ENCODE measurements at places on chromosomes 1 and 21. TPM values are rescaled to one million over a fixed set of nuclear protein-coding genes. Genes with fewer than 3 reads are reported as not detected.

- no peak for DNase-seq
Measured at GRCh38 chr1:202689082-202689481, 21.2 kb downstream of the SYT2 start.

DNA sequence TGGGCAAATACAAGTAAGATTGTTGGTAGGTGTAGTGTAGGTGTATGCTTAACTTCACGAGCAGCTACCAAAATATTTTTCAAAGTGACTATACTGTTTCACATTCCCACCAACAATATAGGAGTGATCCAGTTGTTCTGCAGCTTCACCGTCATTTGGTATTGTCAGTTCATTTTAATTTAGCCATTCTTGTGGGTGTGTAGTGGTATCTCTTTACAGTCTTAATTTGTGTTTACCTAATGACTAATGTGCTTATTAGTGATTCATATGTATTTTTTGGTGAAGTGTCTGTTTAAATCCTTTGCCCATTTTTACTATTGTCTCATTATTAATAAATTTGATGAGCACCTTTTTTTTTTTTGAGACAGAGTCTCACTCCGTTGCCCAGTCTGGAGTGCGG, 35.4 kb downstream of the RCSD1 start:
- DNase-seq, result no peak

DNA sequence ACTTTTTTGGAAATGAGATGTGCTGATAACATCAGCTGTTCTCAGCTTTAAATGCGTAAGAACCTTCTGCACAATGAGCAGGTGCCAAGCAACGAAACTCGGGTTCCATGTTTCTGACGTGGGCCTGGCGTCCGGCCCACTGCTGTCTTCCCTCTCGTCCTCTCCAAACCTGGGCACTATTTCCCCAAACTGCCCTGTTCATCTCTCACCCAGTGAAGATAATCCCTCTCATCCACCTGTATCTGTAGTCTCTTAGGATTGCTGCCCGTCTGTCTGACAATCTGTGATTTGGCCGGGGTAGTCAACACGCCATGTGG, 50.1 kb upstream of the CNTN2 start:
- DNase-seq, result no peak

CGN gene
- 0.22 TPM for total RNA-seq

RHD gene
- total RNA-seq, result not detected

NEGR1 gene
- total RNA-seq, result 15.2 TPM
